ENCODE measurements at places on chromosomes 5 and 9. TPM values are rescaled to one million over a fixed set of nuclear protein-coding genes. Genes with fewer than 3 reads are reported as not detected.

CAPSL gene
- total RNA-seq = 0.43 TPM

HTR1A gene
- not detected for total RNA-seq

ANXA2R gene
- total RNA-seq = 3.9 TPM

BNC2 gene
- total RNA-seq = 41.6 TPM

ZBTB43 gene
- total RNA-seq = 13.0 TPM

PCDHGC4 gene
- 2.6 TPM for total RNA-seq

FGFR4 gene
- 0.64 TPM for total RNA-seq

HTR4 gene
- not detected for total RNA-seq

TAF1L gene
- not detected for total RNA-seq

EIF4E1B gene
- not detected for total RNA-seq

CDC37L1 gene
- total RNA-seq = 25.9 TPM

LECT2 gene
- not detected for total RNA-seq

- no peak for DNase-seq
Observed at GRCh38 chr5:135161221-135161620, 127.2 kb upstream of the PITX1 start.

GRCh38 chr9:13410566-13411031 is 131.1 kb upstream of the MPDZ start:
- no peak for DNase-seq

GRCh38 chr9:27679338-27679737 is 106.1 kb upstream of the C9orf72 start:
- DNase-seq = no peak

DNA sequence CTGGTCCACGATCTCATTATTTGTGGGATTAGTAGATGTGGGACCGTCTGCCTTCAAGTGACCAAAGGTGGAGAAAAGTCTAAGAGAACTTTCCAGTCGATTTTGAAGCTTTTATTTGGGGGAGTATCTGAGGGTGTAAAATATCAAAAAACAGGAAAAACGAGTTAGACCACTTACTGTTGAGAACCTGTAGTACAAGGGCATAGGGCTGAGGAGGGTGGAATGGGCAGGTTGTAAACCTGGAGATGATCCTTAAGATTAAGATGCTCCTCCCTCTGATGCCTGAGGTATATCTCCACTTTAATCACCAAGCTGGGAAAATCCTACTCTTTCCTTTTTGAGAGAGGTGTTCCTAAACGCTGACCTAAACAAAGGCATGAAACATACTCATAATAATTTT is 32.0 kb upstream of the GTF2H2C start:
- no peak for DNase-seq

- DNase-seq = no peak
Observed at GRCh38 chr9:98240475-98240874, 15.0 kb downstream of the TBC1D2 start.

DNA sequence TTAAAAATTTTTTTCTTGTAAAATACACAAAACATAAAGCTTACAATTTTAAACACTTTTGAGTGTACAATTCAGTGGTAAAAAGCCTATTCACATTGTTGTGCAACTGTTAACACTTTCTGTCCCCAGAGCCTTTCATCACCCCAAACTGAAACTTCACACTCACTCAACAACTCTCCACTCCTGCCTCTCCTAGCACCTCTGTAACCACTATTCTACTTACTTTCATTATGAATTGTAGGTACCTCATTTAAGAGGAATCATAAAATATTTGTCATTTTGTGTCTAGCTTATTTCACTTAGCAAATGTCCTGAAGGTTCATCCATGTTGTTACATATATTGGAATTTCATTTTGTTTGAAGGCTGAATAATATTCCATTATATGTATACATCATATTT is 4.3 kb upstream of the ZNF510 start:
- no peak for DNase-seq

- DNase-seq = peak; percentile 37
Observed at GRCh38 chr5:473551-474192, 30.7 kb downstream of the EXOC3 start.

GRCh38 chr9:37972351-37972848 is 68.5 kb upstream of the SLC25A51 start:
- DNase-seq = peak; percentile 32

- no peak for DNase-seq
Observed at GRCh38 chr9:121631978-121632418, 19.4 kb upstream of the DAB2IP start.

GRCh38 chr9:123040801-123041200 is 7.3 kb downstream of the GPR21 start:
- no peak for DNase-seq

DNA sequence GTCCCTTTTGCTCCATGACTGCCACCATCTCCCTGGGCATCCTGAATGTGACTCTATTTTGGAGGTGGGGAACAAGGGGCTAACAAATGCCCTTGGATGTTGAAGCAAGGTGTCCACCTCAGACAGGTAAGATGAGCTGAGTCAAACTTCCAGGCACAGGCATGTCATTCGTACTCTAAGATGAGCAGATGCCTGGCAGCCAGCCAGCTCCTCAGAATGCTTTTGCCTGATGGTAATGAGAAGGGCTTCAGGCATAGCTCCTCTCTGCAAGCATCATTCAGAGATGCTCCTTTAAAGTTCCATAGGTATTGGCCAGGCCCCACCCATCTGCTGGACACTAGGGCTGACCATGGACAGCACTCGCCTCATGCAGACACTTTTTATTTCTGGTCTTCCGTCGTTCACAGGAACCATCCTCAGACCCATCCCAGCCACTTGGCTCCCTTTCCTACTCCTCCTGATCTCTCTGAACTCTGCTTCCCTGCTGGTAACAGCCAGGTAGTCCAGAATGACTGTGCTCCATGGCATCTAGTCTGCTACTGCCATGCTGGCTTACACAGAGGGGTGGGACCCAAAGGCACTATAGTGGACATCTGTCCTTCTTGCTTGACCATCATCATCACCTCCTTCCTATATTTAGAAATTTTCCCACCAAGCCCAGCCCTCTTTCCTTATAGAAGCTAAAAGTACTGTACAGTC is 118.8 kb downstream of the GLIS3 start:
- no peak for DNase-seq

- peak; percentile 92 for DNase-seq
Observed at GRCh38 chr5:35416217-35416988, 186.1 kb upstream of the PRLR start.

DNA sequence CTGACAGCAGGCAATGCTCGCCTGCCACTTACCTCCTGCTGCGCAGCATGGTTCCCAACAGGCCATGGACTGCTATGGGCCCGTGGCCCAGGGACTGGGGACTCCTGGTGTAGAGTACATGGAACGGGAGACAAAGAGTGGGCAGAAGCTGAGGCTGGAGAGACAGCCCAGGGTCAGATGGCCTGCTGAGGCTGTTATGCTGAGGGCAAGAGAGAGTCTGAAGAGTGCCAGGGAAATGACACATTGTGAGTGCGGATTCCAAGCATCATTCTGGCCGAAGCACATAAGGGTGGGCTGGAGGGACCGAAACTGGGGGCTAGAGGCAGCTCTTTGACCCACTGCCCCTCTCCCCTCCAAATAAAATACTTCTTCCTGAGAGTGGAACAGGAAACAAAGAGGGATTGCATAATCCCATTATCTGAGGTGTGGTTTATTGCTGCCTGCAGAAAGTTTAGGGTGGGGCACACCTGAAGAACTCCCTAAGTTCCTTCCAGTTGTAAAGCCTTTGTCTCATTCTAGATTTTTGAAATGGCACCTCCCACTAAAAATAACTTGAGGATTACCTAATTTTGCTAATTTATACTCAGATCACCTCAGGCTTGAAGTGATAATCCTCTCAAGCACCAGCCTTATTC is 158.1 kb downstream of the ATP10B start:
- no peak for DNase-seq

DNA sequence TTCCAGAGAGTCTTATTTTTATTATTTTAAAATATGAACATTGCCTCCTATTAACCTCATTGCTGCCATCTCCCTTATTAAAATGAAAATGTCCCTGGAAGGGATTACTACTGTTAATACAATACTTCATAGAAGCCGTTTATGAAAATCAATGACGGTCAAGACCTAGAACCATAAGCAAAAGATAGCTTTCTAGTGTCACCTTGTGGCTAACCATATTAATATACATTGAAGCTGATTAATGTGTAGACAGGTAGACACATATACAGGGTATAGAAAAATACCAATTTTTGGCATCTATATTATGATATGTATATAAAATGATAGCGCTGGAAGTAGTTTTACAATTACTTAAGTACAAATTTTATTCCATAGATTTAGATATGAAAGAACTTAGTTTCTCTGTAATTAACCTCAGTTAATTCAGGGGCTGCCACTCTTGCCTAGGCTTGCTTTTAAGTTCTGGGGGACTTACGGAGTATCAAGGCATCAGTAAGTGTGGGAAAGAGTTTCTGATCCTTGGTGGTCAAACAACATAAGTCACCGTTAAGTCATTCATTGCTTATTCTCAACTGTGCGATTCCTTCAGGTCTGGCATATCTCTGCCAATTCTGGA is 2.5 kb upstream of the YTHDC2 start:
- DNase-seq = peak; percentile 66

DNA sequence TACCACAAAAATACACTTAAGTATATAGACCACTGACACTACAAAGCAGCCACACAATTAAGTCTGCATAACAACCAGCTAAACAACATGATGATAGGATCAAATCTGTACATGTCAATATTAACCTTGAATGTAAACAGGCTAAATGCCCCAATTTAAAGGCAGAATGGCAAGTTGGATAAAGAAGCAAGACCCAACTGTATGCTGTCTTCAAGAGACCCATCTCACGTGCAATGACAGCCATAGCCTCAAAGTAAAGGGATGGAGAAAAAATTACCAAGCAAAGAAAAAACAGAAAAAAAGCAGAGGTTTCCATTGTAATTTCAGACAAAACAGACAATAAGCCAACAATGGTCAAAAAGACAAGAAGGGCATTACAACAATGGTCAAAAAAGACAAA is 77.3 kb upstream of the APC start:
- no peak for DNase-seq

DNA sequence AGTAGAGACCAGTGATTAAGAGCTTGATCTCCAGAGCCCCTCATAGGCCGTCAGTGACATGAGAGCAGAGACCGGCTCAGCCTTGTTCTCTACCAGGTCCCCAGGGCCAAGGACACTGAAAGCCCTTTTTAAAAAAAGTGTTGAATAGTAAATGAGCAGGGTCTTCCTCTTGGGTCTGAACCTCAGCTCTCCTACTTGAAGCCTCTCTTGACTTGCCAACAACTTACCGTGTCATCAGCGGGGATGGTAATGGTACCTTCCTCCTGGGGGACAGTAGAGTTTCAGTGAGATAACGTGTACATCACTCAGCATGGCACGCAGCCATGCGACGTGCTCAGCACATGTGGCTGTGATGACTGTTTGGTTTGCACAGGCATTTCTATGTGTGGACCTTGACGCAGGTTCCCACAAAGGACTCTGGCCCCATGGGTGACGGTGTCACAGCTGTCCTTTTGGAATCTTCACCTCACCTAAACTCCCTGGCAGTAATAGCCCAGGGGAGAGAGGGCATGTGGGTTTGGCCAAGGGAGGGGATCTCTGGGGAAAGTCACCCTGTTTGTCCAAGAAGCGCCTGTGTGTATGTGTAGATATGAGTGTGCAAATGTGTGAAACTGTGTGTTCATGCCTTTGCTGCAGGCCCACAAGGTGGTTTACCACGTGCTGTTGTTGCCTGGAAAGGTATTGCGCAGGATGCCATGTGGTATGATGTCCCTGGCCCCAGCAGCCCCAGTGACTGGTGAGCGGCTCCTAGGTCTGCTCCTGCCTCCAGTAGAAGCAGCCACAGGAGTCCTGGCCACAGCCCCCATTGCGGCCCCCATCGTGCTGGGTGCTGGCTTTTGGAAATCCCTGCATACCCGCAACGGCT is 18.7 kb downstream of the ERGIC1 start:
- peak; percentile 33 for DNase-seq

DNA sequence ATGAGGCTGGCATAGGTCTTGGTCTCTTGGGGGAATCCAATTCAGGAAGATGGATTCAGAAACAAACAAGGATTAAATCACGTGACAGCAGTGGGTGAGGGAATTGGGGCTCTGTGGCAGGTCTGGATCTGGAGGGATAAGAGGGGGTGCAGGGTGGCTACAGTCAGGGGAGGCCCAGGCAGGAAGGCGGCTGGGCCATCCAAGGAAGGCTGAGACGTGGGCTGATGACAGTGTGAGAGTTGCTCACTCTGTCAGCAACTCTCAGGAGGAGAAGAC is 65.8 kb upstream of the COL5A1 start:
- DNase-seq = no peak

DNA sequence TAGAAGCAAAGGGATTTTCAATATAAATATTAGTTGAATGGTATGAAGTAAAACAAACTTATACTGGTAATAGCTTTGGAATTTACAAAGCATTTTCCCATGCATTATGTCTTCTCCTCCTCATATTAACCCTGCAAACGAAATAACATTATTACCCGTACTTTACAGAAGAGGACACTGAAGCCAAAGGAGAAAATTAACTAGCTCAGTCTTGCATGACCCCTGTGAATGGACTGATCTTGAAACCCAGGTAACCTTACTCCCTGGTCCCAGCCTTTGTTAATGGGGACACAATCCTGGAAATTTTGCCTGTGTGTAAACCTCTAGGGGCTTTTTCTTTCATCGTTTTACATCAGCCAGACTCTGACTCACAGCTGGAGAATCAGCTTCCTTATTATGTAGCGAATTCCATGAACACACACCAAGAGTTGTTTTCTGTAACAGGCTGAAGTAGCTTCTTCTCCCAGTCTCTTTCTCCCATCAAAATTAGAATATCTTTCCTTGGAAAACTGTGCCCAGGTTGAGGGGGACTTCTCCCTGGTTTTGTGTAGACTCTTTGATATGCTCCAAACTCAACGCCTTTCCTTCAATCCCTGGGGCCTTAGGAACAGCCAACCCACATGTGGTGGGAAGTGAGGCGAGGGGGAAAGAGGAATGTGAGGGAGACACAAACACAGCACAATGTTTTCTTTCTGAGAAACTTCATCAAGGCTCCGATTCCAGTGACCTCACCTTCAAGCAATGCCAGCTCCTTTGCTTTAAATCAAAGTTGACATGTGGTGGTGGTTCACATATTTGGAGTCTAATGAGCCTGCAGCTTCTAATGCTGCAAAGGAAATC is 480.9 kb upstream of the PAPPA start:
- peak; percentile 97 for DNase-seq

GRCh38 chr5:146249801-146250200 is 46.4 kb downstream of the RBM27 start:
- DNase-seq = no peak

GRCh38 chr9:132030626-132031325 is 48.9 kb downstream of the MED27 start:
- DNase-seq = no peak

GRCh38 chr9:136507221-136507991 is 24.6 kb upstream of the SEC16A start:
- DNase-seq = no peak
